Karpas-422 (cell line): ENCODE measurements at places on chromosomes 2 and 18.

DNA sequence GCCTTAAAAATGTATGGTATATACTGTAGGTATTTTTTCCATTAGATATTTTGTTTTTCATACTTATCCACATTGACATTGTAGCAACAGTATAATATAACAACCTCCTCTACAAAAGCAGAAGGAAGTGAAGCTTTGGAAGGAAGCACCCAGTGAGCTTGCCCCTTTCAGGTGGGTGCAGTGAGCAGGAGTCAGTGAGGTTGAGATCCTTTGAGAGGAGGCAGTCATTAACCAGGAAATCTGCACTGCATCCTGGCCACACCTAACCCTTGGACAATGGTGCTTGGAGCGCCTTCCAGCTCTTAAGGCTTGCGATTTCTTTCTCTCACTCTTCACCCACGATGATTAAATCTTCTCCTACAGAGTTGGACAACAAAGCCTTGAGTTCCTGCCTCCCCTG lies 13.9 kb downstream of the IL37 start:
- DNase-seq, result no peak

- no peak for DNase-seq
These were observed 180.9 kb downstream of the ZBTB7C start for GRCh38 chr18:48228301-48228715.

DNA sequence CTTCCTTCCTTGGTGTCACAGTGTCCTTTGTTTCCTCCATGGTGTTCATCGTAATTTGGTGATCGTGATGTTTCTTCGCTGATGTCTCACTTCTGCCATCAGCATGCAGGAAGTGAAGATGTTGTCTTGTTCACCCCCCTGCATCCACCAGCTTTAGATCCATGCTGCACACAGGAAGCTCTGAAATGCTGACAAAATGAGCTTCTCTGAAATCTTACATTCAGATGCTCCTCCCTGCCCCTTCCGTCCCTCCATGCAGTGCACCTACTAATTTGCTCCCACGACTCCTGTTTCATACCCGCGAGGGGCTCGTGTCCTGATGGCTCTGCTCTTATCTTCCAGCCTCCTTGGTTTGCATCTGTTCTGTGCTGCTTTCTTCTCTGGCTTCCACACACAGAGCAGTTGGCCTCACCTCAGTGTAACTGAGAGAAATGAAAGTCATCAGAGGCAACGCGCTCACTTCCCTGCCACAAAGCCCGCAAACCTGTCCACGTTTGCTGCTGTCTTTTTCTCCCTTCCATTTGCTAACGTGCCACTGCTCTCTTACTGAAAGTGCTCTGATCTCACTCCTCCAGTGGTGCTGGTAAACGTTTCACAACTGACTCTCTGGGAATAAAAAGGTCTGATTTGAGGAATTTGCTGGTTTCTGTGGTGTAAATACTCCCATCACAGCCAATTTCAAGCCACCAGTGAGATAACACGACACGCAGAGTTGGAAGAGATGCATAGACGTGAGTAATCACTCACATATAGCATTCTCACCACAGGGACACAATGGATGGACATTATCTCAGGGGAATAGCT lies 41.0 kb upstream of the MGAT4A start:
- peak; percentile 41 for DNase-seq

- peak; percentile 73 for DNase-seq
These were observed 566 bp upstream of the CMPK2 start for GRCh38 chr2:6866275-6866671.

DNA sequence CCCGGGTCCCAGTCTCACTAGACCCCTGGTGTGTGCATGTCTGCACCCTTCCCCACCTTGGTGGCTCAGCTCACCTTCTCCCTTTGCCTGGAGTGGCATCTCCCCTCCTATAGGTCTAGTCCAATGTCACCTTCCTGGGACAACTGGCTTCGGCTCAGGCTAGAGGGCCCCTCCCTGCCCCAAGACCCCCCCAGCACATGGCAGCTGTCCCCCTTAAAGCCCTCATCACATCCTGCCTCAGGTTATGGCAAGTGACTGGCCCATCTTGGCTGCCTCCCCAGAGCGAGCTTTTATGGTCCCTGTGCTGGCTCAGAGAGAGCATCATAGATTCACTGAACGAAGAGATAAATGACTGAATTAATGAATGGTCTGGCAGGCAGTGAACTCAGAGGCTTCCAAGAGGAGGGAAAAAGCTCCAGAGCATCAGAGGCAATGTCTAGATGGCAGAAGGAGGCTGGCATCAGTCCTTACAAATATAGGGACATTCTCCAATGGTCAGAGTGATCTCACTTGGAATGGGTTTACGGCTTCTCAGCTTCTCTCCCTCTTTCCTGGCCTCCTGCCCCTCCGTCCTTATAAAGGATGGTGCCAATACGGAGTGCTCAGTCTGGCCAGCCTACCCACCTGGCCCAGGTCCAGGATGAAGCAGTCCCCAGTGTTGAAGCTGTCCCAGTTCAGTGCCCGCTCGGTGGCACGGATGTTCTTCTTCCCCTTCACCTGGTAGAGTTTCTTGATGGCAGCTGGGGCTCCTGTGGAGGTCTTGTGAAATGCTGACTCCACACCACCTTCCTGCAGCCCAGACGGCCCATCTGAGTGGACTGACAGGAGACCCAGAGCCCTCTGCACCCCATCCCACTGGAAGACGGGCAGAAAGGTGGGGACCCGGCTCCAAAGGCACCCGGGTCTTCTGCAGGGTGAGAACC lies 9.4 kb downstream of the CAPG start:
- DNase-seq, result no peak

DNA sequence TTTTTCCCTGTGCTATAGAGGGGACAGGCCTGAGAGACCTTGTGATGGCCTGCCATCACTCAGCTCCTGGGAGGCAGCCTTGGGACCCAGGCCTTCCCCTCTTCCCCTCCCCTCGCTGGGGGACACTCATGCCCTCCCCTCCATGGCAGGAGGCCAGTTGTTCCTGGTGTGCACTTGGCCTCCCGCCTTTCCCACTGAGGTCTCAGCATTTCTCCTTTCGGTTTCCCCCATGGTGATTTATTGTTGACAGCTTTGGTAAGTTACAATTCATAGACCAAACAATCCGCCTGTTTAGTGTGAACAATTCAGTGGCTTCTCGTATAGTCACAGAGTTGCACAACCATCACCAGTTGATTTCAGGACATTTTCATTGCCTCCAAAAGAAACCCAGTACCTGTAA lies 10.2 kb upstream of the CNDP1 start:
- no peak for DNase-seq

GRCh38 chr2:171432206-171432968 lies 1.4 kb downstream of the METTL8 start:
- no peak for DNase-seq

DNA sequence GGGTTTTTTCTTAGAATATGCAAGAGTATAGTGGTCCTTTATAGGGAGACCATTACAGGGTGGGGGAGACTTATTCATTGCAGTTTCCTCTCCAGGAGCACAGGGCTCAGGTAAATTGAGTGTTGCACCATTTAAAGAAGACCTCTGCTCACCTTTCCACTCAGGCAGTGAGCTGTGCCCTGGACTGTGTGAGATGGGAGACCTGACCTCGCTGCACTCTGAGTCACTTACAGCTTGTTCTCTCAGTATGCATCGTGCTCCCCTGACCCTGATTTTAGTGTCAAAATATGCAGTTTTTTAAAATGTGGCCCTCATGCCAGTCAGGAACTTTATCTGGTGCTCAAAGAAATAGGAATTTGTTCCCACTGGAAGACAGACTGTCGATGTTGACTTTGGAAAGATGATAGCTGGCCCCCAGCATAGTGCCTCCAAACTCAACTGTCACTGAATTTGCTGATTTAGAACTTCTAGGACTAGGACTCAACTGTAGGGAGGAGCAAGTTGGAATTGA lies 146.7 kb upstream of the EPAS1 start:
- DNase-seq, result no peak

DNA sequence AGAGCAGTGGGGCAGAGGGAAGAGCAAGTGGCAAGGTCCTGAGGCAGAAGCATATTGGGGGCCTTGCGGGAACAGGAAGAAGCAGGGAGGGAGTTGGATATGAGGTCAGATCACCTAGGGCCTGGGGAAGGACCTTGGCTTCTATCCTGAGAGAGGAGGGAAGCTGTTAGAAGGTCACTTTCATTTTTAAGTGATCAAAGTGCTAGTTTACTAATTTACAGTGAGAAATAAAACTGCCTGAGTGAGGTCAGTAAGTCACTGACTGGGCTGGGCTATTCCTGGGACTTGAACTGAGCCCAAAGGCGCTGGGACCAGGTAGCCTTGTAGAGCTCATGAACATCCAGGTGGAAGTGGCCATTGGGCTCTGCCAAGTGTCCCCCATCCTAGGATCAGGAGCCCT lies 76.6 kb upstream of the B3GNT7 start:
- no peak for DNase-seq

GRCh38 chr18:35973650-35974049 lies 1.2 kb downstream of the RMP24 start:
- no peak for DNase-seq

DNA sequence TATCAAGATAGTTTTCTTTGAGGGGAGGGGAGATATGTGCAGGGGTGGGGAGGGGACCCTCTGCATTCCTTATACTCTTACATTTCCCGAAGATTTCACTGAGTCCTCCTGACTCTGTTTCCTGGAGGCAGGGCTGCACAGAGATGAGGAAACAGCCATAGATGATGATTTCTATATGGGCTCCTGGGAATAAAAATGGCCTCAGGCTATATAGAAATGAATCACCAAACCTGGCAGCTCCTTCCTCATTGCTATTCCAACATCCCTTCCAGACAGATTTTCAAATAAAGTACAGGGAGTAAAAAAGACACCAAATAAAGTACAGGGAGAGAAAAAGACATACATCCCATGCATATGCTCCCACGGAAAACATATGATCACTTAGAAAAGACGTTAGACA lies 474.8 kb upstream of the RAB6C start:
- DNase-seq, result no peak

DNA sequence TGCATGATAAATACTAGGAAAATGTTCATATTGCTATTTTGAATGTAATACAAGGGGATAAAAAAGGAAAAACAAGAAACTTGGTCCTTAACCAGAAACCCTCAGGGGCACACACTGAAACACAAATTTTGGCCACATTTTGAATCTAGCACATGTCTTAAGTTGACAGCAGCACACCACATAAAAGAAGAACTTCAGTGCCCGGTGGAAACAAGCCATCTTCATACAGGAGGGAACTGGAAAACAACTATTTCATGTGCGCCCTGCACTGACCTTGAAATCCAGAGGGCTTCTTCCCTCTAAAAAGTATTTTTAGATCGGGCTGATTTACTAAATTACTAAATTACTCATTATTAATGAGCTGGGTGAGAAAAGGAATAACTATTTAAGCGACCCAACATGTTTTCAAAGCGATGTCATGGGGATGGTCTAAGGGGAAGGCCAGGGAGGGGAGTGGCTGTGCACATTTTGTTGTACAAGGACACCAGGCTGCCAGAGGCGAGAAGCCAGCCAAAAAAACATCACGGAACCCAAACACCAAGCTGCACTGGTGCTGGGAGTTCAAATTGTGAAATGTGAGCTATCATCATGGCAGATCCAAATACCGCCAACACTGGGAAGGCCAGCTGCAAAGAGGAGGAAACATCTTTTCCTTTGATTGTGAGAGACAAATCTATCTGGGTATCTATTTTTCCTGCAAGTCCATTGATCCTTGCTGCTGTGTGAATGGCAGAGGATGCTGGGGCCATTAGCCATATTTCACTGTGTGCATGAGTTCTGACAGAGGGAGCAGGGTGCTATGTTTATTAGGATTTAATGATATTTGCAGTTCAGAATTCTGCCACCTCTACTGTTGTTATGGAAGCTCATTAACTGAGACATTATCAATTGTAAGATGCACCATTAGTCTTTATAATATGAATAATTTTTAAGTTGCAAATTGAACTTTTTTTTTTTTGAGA lies 150.7 kb upstream of the LMAN1 start:
- DNase-seq, result no peak

- no peak for DNase-seq
These were observed 23.5 kb upstream of the ELAC1 start for GRCh38 chr18:50944245-50944932.

DNA sequence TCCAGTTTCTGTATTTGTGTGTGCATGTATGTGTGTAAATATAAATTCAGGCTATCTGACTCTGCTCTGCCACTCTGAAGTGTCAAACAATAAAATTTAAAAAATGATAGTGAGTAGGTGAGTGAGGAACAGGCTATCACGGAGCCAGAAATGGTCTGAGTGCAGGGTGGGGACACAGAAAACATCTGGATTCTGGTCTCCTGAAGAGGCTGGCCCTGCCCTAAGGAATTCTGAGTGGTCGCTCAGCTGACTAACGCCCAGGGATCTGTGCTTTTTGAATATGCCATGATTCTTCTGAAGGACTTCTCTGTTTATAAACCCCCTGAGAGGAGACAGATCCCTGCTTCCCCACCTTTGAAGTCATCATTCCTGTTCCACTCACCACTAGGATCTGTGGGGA lies 353.9 kb upstream of the GYPC start:
- DNase-seq, result no peak

DNA sequence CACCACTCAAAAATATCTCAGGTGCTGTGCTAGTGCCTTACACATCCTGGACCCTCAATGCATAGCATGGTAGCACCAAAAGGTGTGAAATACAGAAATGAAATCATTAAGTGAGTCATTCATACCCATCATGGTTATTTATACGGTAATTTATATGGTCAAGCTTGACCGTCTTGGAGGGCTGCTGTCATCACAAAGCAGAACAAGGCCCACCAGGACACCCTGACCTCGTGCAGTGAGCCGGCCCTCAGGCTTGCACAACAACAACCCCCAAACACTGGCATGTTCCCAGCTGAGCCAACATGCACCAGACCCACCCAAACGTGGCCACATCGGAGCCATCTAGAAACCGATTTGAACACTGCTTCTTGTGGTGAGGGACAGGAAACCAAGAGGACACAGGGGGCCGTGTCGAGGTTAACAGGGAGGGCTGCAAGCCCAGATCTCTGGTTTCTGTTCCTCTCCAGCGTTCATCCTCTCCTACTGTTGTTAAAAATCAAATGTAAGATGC lies 378.5 kb upstream of the ID2 start:
- peak; percentile 86 for DNase-seq
